Endothelial cell of umbilical vein (primary cell): ENCODE measurements at places on chromosomes 4 and X.

- H3K36me3 ChIP-seq, result no peaks in the 10 kb centered on the region
- H3K27ac ChIP-seq, result no peak overlapping the region
- DNase-seq, result no peak
- no peaks in the 10 kb centered on the region for H3K4me1 ChIP-seq
- no peak overlapping the region for H3K4me3 ChIP-seq
Observed at GRCh38 chr4:97152149-97152548, 991.1 kb downstream of the STPG2 start.

GRCh38 chrX:133648594-133648993 is 233.3 kb upstream of the GPC4 start:
- no peak overlapping the region for H3K27ac ChIP-seq
- no peaks in the 10 kb centered on the region for H3K36me3 ChIP-seq
- no peak overlapping the region for H3K4me3 ChIP-seq
- no peaks in the 10 kb centered on the region for H3K4me1 ChIP-seq

DNA sequence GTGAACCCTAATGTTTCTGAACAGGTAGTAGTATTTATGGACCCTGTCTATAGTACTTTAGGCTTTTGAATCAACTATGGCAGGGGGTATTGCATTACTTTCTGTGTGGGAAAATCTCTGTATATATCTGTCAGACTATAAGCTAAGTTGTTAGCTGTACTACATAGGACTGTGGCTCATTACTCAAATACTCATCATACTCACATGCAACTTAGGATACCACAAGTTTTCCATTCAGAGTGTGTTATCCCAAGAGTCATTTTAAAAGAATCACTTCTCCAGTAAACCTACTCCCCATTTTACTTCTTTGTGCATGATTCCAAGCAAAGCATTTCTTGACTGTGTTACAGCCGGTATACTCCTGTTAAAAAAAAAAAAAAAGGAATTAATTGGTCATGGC is 95.6 kb downstream of the PHOX2B start:
- no peak for DNase-seq
- H3K4me3 ChIP-seq, result no peak overlapping the region
- H3K27ac ChIP-seq, result no peak overlapping the region
- H3K27me3 ChIP-seq, result peaks cover 17% of the 10 kb centered on the region
- H3K4me1 ChIP-seq, result no peaks in the 10 kb centered on the region

DNA sequence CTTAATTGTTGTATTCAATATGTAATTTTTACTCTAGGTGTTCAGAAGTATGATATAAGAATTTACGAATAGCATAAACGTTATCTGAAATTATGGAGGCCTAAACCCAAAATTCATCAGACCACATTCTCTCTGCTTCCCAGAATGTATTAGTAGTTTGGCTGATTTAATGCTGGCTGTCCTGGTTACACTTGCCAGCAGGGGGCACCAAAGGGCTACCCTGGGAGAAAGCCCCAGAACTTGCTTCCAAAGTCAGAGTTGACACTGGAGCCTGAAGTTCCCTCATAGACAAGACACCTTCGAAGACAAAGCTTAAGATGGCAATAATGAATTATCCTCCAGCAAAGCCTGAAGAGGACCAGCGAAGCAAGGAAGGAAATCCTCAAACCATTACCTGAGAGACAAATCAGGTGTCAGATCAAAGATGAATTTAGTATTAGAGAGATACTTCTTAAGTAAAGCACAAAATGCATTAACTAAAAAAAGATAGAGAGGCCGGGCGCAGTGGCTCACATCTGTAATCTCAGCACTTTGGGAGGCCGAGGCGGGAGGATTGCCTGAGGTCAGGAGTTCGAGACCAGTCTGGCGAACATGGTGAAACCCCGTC is 11.3 kb upstream of the ANOS1 start:
- no peak overlapping the region for H3K27ac ChIP-seq
- peak; percentile 26 for DNase-seq
- no peaks in the 10 kb centered on the region for H3K4me1 ChIP-seq

GRCh38 chr4:54226404-54227255 is 2.5 kb upstream of the PDGFRA start:
- H3K36me3 ChIP-seq, result no peaks in the 10 kb centered on the region
- H3K4me1 ChIP-seq, result peaks cover 33% of the 10 kb centered on the region
- DNase-seq, result no peak

DNA sequence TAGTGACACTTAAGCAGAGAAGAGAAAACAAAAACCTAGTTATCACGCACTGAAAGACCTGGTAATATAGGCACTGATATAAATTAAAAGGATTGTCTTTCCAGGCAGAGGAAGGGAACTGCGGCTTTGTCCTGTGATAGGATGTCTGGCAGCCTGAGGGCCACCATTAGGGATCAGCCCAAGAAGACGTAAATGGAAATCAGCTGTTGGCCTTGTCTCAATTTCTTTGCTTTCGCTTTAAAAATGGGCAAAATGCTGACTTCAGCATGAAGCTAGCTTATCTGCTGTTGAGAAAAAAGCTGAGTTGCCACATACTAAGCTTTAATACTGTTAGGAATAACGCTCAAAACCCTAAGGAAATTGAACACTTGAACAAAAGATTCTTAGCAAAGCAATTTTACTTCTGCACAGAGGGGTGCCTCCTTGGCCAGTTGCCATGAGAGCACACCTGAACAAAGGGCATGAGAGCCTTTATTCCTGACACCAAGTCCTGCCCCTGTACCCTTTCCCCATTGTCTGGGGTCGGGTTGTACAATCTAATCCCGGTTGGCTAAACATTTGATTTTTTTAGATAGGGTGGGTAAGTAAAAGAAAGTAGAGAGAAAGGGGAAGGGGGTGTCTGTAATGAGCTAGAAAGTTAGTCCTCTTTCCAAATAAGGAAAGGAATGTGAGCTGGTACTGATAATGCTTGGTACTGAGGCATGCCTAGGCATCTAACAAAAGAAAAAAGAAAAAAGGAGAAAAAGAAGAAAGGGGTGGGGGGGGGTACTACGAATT is 85.1 kb upstream of the UCP1 start:
- no peaks in the 10 kb centered on the region for H3K27me3 ChIP-seq
- H3K4me3 ChIP-seq, result no peak overlapping the region
- H3K27ac ChIP-seq, result no peak overlapping the region

DNA sequence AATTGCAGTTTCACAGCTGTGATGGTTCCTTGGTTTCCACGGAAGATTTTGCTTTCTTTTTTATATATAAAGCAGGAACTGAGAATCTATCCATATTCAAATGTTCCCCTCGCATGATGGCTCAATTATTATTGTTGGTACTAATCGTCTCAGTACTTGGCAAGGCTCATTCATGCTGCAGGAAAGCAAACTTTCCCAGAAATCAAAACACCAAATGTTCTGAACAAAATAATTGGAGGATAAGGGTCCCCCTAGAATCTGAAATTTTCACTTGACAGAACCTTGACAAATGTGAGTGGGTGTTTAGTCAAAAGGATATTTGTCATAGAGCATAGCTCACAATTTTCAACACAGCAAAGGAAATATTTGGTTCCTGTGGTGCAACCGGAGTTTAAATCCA is 1598.6 kb upstream of the PCDH7 start:
- H3K4me1 ChIP-seq, result no peaks in the 10 kb centered on the region
- H3K36me3 ChIP-seq, result no peaks in the 10 kb centered on the region
- H3K27ac ChIP-seq, result no peak overlapping the region
- DNase-seq, result peak; percentile 13

- no peak overlapping the region for H3K4me3 ChIP-seq
- no peaks in the 10 kb centered on the region for H3K36me3 ChIP-seq
- H3K27me3 ChIP-seq, result no peaks in the 10 kb centered on the region
- no peak for DNase-seq
- H3K4me1 ChIP-seq, result no peaks in the 10 kb centered on the region
- H3K27ac ChIP-seq, result no peak overlapping the region
Observed at GRCh38 chr4:133402616-133403015, 253.5 kb downstream of the PCDH10 start.

GRCh38 chrX:20829665-20830491 is 544.3 kb upstream of the CNKSR2 start:
- no peak overlapping the region for H3K4me3 ChIP-seq
- DNase-seq, result no peak
- no peaks in the 10 kb centered on the region for H3K4me1 ChIP-seq
- no peaks in the 10 kb centered on the region for H3K27me3 ChIP-seq
- no peaks in the 10 kb centered on the region for H3K36me3 ChIP-seq
- no peak overlapping the region for H3K27ac ChIP-seq

DNA sequence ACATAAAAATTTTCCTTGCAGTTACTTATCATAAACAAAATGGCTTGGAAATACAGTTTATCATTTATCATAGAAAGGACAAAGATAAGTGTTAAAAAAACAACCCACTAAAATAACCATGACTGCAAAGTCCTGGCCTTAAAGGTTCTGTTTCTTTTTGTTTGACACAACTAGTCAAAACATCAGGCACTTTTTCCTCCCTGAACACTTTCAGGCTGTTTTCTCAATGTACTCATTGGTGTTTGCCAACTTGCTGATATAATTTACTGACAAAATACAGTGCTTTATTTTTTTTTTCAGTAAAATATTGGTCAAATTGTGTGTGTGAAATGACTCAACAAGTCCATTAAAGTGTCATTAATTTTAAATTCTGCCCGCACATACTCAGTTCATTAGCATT is 156.6 kb downstream of the ADGRL3 start:
- H3K4me3 ChIP-seq, result no peak overlapping the region
- H3K27me3 ChIP-seq, result no peaks in the 10 kb centered on the region
- no peaks in the 10 kb centered on the region for H3K36me3 ChIP-seq
- DNase-seq, result no peak
- H3K27ac ChIP-seq, result no peak overlapping the region
- H3K4me1 ChIP-seq, result no peaks in the 10 kb centered on the region

DNA sequence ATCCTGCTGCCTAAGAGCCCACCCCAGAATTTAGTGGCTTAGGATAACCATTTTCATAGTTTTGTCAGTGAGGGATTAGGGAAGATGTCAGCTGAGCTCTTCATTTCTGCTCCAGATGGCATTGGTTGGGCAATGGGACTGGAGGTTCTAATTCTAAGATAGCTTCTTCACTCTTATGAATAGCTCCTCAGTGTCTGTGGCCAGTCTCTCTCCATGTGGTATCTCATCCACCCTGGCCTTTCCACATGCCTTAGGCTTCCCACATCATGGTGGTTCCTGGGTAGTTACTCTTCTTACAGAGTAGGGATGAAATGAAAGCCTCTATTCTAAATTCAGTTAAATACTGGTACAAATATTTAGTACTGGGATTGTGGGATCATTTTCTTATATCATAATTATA is 31.3 kb downstream of the REPS2 start:
- no peaks in the 10 kb centered on the region for H3K36me3 ChIP-seq
- H3K4me3 ChIP-seq, result no peak overlapping the region
- no peaks in the 10 kb centered on the region for H3K27me3 ChIP-seq
- no peak for DNase-seq
- no peak overlapping the region for H3K27ac ChIP-seq

DNA sequence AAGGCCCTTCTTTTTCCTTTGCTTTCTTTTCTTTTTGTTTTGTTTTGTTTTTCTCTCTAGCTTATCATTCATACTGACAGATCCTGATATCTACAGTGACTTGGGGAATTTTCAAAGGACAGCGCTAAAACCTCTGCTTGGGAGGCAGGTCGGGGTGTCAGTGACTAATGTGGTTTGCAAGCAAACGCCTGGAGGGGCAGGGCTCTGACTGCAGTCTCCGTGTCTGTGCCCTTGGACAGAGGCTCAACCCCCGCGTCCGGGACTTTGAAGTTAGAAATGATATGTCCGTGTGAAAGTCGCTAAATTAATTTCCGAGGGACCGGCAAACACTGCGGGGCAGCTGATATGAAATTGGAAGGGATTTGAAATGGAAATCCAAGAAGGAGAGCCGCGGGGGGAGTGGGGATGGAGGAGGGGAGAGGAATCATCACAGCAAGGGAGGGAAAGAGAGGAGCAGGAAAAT is 312.4 kb downstream of the DHRSX start:
- no peaks in the 10 kb centered on the region for H3K4me1 ChIP-seq
- no peak overlapping the region for H3K27ac ChIP-seq
- no peaks in the 10 kb centered on the region for H3K27me3 ChIP-seq
- H3K4me3 ChIP-seq, result no peak overlapping the region
- no peaks in the 10 kb centered on the region for H3K36me3 ChIP-seq

DNA sequence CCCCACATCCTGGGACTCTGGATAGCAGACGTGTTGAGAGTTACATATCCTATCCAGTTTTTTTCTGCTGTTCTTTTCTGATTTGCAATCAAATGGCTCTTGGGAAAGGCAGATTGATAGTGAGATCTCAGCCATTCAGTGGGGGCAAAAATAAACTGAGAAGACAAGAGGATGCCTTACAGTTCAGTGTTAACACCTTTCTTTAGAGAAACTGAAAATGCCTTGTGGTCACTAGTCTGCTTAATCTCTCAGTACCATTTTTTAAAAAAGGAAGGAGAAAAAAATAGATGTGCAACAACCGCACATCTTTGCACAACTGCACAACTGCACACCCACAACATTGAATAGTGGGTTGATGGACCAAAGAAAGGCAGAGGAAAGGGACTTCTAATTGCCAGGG is 109.3 kb downstream of the ARHGEF9 start:
- no peak overlapping the region for H3K4me3 ChIP-seq
- H3K27me3 ChIP-seq, result no peaks in the 10 kb centered on the region
- DNase-seq, result no peak
- peaks cover 2% of the 10 kb centered on the region for H3K36me3 ChIP-seq

- H3K36me3 ChIP-seq, result no peaks in the 10 kb centered on the region
- no peak overlapping the region for H3K27ac ChIP-seq
- no peaks in the 10 kb centered on the region for H3K4me1 ChIP-seq
- H3K4me3 ChIP-seq, result no peak overlapping the region
Observed at GRCh38 chr4:158948071-158948470, 154.8 kb upstream of the RAPGEF2 start.

DNA sequence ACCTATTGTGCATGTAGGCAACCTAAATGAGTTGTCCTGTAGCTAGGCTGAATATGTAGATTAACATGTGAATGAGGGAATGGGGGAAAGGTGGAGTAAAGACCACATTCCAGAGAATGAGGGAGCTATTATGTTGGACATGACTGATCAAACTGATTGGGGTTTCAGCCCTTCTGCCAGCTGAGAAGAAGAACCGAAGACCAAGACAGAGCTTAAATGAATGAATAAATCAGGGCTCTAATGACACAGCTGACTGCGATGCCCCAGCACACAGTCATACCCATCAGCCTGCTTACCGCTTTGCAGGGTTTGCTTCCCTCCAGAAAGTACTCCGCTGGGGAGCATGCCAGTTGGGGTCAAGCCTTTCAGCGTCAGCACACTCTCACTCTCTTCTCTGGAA is 315.4 kb downstream of the PPP3CA start:
- H3K36me3 ChIP-seq, result no peaks in the 10 kb centered on the region
- no peak overlapping the region for H3K27ac ChIP-seq

- H3K36me3 ChIP-seq, result no peaks in the 10 kb centered on the region
- no peak overlapping the region for H3K4me3 ChIP-seq
- no peak for DNase-seq
- H3K4me1 ChIP-seq, result no peaks in the 10 kb centered on the region
- no peak overlapping the region for H3K27ac ChIP-seq
- H3K27me3 ChIP-seq, result no peaks in the 10 kb centered on the region
Observed at GRCh38 chr4:168656946-168657473, 160.2 kb downstream of the PALLD start.

DNA sequence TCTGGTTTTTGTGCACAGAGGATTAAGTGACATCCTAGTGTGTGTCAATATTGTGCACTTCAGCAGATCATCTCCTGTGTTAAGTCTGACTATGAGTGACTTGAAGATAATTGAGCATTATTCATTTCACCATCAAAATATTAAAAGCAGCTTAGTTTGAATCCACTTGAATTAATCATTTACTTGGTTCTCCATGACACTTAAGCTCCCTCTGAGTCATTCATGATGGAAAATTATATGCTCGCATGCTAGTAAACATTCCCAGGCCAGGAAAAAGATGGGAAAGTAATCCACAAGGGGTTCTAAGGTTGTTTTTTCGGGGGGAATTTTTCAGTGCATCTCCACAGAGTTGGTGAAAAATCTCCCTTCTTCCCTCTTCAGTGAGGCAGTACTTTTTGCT is 97.2 kb upstream of the EOLA2 start:
- DNase-seq, result peak; percentile 9
- no peaks in the 10 kb centered on the region for H3K27me3 ChIP-seq
- H3K36me3 ChIP-seq, result no peaks in the 10 kb centered on the region
- peaks cover 41% of the 10 kb centered on the region for H3K4me1 ChIP-seq
- H3K4me3 ChIP-seq, result no peak overlapping the region
